ENCODE measurements at places on chromosomes 6 and 20.

GRCh38 chr6:11413117-11413687 lies 124.3 kb upstream of the TMEM170B start:
- no peak for DNase-seq

GRCh38 chr6:17172836-17173470 lies 71.1 kb downstream of the STMND1 start:
- DNase-seq = no peak

GRCh38 chr20:18019068-18019467 lies 38.6 kb downstream of the OVOL2 start:
- DNase-seq = no peak

DNA sequence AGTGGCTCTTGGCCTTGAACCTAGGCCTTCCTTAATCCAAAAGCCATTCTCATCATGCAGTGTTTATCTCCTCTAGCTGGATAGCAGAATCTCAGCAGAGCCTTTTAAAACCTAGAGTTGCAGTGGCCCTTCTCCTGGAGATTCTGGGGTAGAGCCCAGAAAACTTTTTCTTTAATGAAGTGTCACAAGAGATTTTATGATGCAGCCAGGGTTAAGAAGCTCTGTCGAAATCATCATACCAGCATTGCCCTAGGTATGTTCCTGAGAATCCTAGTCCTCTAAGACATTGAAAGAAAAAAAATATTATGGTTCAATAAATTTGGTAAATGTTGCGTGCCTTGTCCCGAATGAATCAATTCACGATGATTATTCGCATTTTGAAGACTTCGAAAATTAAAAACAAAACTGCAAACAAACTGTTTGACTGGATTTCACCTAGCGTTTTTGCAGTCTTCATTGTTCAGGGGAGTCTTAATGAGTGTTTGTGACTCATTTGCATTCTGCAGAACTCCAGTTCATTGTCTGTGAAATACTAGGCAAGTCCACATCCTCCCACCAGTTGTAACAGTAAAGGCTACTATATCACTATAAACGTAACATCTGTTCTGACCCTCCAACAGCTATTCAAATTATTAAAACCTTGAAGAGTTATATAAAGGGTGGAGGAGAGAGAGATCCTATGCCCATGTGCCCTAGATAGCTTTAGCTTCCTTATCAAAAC lies 198.6 kb downstream of the UST start:
- DNase-seq = no peak

DNA sequence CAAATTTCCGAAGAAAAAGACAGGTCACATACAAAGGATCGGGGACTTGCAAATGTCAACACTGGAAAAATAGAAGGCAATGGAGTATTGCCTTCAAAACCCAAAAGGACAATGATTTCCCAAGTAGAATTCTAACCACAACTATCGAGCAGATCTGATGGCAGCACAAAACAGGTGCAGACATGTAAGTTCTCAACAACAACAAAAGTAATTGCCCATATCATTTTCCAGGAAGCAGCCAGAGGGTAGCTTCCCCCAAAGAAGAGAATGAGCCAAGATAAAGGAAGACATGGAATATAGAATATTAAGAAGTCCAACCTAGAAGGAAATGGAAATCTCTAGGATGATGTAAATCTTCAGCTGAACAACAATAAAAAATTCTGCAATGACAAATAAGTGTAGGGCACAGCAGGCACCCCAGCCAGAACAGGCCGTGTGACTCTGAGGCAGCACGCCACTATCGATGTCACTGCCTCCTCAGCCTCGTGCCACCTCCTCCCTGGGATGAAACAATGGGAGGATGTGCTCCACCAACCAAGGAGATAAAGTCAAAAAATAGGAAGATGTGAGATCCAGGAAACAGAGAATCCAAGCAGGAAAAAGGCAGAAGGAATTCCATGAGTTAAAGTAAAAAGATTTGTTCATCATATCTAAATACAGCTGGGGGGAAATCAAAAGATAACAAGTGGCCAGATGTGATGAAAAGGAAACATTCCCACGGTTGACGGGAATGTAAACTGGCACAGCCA lies 34.1 kb downstream of the SERPINB1 start:
- no peak for DNase-seq

DNA sequence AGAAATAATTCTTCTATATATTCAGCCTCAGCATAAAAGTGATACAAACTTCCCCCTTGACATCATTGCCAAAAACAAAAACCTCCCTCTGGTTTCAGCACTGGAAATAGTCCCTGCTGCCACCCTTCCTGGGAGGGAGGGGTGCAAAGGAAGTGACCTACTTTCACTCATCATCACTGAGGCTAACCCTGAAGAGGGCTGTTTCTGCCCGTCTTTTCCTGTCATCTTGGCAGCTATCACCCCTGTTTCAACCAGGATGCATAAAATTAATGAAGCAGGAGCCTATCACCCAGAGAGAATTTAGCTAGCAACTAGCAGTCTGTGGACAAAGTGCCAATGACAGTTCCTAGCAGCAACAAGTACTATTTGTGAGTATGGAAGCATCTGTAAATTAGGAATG lies 397.8 kb downstream of the LAMA2 start:
- no peak for DNase-seq

DNA sequence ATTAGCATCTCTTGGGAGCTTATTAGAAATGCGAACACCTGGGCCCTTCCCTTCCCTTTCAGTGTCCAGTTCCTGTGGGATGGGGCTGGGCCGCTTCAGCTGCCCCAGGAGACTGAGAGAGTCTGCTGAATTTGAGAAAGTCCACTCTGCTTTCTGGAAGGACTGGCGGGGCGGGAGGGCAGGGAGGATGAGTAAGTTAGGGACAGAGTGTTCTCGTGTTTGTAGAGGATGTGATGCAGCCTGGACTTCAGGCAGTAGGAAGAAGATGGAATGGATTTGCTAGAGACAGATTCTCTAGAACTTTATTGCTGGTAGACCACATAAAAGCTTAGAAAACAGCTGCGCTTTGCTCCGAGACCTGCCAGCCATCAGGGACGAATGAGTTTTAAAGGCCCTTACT lies 1.1 kb upstream of the TULP4 start:
- no peak for DNase-seq

DNA sequence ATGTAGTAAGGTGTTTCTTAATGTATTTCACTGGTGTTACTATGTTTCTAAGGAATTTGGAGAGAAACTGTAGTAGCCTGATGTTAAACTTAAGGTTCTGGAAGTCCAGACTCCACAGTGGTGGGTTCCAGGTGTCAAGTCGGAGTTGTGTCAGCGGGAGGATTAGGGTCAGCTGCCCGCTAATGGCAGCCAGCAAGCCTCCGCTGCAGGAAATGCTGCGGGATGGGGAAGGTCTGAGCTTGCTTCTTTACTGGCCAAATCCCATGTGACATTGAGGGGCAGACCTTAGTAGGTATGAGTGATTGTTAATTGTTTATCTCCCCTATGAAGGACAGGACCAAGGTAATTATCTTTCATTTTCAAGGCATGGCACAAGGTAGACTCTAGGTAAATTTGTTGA lies 3.7 kb upstream of the ARID1B start:
- DNase-seq = no peak

DNA sequence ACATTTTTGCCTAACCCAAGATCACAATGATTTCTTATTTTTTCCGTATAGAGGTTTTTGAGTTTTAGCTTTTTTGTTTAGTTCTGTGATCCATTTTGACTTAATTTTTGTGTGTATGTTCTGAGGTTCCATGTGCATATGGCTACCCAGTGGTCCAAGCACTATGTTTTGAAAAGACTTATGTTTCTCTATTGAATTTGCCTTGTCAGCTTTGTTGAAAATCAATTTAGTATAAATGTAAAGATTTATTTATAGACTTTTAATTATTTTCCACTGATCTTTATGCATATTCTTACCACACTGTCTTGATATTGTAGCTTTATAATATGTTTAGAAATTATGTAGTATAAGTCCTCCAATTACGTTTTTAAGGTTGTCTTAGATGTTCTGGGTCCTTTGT lies 10.2 kb downstream of the TM9SF4 start:
- no peak for DNase-seq

DNA sequence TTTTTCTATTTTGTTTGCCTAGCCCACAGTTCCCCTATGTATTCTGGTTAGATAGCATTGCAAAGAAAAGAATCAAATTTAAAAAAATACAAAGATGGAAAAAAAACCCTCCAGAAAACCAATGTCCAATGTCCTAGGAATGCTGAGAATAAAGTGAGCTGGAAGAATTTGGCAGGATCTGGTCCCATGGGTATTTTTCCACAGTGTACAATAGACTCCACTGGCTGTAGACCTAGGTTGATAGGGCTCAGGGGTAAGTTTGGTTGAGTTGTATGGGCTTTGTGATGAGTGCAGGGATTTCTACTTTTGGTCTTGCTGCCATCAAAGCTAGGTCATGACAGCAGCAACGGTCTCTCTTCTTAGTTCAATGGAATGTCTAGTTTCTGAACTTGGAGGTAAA lies 41.5 kb downstream of the SLC22A2 start:
- no peak for DNase-seq

Measured in stimulated activated CD8-positive, alpha-beta memory T cell treated with anti-CD3 and anti-CD28 coated beads, Interleukin-15, amount 100 ng/mL, for 24 hours (primary cell).